DMS 273 treated with DMSO at 0.1 percent for 48 hours (cell line): ENCODE measurements at places on chromosomes 16 and 17.

- no peak for DNase-seq
These were observed 116.5 kb downstream of the ZNF423 start for GRCh38 chr16:49739381-49739780.

GRCh38 chr17:12732366-12732765, 56.9 kb upstream of the ARHGAP44 start:
- no peak for DNase-seq

- DNase-seq: no peak
These were observed 137.8 kb downstream of the UTP18 start for GRCh38 chr17:51398128-51398525.

DNA sequence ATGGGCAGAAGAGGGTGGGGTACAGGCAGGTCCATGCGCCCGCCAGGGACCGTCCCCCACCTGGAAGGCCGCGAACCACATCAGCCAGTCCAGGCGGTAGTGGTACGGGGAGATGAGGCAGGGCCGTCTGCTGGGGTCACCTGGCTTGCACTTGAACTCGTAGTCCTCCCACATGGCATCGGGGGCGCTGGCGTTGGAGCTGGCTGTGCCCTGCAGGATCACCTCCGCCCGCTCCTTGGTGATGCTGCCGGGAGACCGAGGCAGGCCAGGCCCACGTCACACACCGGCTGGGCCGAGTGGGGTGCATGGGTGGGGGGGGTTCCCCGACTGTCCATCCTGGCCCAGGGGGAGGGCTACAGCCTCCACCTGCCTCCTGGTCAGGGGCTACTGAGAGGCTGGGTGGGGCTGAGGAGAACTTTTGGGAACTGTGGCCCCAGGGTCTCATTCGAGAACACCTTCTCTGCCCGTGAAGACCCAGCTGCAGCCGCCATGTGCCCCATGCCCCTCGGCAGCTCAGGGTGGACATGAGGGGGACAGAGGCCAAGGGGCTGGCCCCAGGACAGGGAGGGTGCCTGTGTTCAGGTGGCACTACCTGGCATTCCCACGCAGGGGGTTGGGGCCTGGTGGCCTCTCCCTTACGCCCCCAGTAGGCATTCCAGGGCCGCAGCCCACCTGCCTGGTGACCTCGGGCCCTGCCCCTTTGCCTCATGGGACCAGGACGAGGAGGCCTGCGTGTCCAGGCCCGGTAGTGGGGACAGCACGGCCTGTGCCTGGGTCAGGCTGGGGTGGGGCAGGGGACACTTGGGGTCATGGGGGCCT, 69.5 kb upstream of the GNG13 start:
- no peak for DNase-seq

DNA sequence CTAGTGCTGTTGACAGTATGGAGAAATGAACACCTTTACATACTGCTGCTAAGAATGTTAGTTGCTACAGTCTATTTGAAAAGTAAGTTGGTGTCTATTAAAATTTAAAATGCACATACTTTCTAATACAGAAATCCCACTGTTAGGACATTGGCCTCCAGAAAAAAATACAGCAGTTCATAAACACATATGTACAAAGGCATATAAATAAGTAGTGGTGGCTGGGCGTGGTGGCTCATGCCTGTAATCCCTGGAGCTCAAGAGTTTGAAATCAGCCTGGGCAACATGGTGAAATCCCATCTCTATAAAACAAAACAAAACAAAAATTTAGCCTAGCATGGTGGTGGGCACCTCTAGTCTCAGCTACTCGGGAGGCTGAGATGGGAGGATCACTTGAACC, 13.1 kb downstream of the DCAF7 start:
- no peak for DNase-seq

- no peak for DNase-seq
These were observed 26.5 kb upstream of the CIITA start for GRCh38 chr16:10850478-10850850.

DNA sequence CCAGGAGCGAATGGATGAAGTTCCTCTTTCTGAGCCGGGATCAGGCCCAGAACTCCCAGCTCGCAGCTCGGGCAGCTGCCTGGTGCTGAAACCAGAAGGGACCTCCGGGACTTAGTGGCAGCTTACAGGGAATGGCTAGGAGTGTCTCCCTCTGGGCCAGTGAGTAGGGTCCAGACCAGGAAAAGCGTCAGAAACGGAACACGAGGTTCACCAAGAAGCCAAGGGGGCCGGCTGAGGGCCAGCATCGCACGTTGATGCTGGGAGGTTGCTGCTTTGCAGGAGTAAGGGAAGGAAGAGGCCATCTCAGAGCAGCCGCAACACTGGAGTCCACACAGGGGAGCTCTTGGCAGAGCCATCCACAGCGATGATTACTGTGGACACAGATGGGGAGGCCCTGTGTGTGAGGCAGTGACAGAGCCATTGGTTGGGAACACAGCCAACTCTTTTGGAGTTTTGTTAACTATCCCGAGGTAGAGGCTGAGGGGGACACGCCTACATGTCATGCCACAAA, 74.0 kb upstream of the CREBBP start:
- DNase-seq: no peak

DNA sequence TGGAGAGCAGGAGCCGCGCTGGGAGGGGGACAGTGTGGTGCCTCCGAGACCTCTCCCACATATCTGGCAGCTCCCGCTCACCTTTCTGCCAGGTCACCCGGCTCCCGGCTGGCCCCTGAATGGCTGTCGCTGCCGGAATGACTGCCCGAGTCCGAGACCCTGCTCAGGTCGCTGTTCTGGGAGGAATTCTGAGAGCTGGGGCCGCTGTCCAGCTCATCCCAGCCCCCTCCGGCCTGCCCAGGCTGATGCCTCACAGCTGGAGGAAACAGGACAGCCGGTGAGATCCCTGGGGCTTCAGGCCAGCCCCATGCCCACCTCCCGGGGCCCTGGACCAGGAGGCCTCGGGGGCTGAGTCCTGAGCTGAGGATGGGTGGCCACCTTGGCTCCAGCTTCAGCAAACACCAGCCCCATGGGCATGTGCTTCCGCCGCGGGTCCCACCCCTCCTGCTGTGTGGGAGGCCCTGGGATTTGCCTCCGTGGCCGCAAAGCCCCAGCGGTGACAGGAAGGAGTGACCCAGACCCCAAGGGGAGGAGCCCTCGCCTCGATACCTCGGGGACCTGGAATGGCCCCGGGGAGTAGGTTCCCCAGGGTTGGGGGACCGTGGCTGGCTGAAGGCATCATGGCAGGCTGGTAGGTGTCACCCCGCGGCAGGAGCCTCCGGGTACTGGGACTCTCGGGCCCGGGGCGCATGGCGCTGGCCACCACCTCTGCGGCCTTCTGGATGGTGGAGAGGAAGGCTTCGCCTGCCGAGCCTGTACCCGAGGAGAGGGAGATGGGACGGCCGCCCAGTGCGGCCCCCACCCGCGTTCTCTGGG, 6.9 kb downstream of the TEPSIN start:
- DNase-seq: no peak

- DNase-seq: no peak
These were observed 280.4 kb downstream of the SNX29 start for GRCh38 chr16:12256921-12257320.

DNA sequence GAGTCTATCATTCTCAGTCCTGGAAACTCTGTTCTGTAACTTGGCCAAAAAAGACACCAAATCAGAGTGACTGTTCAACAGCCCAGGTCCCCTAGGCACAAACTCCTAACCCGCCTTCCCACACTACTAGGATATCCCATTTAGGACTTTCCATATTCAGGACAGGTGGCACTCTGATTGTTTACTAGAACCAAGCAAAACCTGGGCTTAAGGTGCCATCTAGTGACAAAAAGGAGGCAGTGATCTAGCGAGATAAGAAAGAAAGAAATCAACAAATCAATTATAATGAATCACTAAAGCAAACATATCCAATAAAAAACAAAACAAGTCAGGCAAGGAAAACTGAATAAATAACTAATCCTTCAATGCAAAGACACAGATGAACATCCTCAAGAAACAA, 203.9 kb downstream of the CEP112 start:
- peak; percentile 6 for DNase-seq

DNA sequence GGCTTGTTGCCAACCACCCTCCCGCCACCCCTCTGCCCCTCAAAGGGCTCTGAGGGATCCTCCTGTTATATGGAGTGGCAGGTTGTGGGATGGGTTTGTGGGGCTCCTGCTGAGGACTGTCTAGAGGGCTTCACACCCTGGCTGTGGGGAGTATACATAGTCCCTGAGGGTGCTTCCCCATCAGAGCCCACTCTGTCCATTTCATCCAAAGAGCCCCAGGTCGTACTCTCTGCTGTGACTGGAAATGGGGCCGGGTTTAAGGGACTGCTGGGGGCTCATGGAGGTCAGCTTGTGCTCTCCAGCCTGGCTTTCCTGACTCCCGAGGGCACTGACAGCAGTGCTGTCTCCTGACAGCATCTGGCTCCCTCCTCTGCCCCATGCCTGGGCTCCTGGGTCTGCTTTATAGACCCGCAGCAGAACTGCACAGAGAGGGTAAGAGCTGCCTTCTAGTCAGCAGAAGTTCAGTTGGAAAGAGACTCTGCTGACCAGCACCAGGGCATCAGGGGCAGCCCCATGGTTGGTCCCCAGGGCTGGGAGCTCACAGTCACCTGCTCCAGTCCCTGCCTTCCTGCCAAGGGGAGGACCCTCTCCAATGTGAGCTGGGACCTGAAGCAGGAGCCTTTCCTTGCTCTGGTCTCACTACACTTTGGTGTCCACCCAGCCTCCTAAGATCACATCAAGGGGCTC, 17.8 kb upstream of the TNS4 start:
- no peak for DNase-seq

DNA sequence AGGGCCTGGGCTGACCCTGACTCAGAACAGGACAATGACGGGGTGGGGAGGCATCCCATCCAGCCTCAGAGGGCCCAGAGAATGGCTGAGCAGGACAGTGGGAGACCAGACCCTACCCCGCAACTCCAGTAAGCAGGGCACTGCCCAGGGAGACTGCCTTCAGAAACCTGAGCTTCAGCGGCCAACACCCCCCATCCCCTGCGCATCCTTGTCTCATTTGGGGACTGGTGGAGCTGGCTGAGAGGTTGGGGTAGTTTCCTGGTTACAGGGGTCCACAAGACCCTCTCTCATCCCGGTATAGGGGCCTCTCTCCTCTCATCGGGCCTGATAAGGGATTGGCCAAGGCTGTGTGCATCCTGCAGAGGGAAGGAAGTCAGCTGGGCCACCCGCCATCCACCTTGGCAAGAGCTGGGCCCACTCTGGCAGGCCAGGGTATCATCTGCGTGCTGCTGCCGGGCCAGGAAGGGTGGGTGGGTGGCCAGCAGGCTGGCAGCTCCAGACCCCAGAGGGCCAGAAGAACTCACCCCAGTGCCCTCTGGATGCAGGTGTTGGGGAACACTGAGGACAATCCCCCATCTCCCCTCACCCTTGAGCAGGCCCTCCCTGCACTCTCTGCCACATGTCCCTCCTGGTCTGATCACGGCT, 229.1 kb downstream of the KATNIP start:
- no peak for DNase-seq

DNA sequence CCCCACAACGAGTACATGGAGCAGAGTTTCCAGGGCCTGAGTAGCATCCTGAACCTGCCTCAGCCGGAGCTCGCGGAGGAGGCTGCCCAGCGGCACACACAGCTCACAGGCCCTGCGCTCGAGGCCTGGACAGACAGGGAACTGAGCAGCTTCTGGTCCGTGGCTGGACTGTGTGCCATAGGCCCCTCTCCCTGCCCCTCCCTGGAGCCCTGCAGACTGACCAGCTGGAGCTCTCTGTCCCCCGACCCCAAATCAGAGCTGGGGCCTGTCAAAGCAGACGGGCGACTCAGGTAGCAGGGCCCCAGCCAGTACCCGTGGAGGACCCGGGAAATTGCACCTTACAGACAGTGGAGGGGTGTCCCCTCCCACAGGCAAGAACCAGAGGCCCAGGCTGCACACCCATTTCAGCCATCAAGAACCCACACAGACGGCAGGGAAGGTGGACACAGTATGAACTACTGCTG, 13.0 kb downstream of the MRPL27 start:
- no peak for DNase-seq

GRCh38 chr16:74500907-74501306, 79.6 kb upstream of the CLEC18B start:
- DNase-seq: no peak

GRCh38 chr17:74637926-74638325, 14.4 kb upstream of the CD300E start:
- DNase-seq: no peak

DNA sequence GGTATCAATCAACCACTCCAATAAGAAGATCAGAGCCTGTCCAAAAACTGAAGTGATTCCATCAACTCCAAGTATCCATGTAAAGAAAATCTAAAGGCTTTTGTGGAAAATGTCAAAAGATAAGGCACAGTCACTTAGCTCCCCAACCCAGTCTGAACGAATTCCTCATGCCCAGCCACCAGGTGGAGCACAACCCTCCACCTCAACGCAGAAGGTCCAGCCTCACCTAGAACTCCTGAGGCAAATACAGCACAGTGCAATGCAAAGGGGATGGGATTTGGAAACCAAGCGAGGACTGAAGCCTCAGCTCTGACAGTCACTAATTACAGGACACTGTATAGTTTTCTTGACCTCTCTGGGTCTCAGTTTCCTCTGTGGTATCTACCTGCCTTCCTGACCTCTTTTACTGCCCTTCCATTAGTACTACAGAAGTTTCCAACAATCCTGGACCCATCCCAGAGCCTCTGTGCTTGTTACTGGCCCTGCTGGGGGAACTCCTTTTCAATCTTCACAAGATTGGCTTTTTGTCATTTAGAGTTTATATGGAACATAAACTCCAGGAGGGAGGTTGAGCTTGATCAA, 2.0 kb downstream of the NCBP3 start:
- no peak for DNase-seq

- DNase-seq: no peak
These were observed 12.7 kb upstream of the FLYWCH1 start for GRCh38 chr16:2898831-2899563.

GRCh38 chr16:56872863-56873391, 7.9 kb downstream of the SLC12A3 start:
- no peak for DNase-seq

- peak; percentile 20 for DNase-seq
These were observed 486.0 kb downstream of the KCNJ2 start for GRCh38 chr17:70655176-70655958.

- no peak for DNase-seq
These were observed at the start of gene SRCIN1 for GRCh38 chr17:38605841-38606645. Gene SRCIN1, minus strand, starts transcription at chr17:38605952. Its CDS starts 247 bp downstream, at chr17:38605705.

- DNase-seq: peak; percentile 41
These were observed 54.7 kb downstream of the CBFA2T3 start for GRCh38 chr16:88922114-88922825.

DNA sequence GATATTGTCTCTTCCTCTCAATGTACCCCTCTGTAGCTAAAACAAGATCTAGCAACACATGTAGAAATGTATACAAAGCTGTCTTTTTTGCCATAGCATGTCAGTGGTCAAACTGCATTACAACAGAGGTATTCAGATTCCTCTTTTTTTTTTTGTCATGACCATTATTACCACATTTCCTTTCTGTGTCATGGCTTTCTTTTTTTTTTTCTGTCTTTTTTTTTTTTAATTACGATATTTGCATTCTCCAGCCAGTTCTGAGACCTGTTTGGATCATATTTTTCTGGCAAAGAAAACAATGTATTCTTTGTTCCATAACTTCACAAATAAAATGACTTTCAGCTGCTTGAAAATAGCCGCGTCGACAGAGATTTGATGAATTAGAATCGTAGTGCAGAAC, 27.4 kb upstream of the CAPNS2 start:
- no peak for DNase-seq

- no peak for DNase-seq
These were observed 1.3 kb downstream of the SLC16A11 start for GRCh38 chr17:7042501-7043181.
